GM04503 (cell line): ENCODE measurements at places on chromosomes 16 and 17.

DNA sequence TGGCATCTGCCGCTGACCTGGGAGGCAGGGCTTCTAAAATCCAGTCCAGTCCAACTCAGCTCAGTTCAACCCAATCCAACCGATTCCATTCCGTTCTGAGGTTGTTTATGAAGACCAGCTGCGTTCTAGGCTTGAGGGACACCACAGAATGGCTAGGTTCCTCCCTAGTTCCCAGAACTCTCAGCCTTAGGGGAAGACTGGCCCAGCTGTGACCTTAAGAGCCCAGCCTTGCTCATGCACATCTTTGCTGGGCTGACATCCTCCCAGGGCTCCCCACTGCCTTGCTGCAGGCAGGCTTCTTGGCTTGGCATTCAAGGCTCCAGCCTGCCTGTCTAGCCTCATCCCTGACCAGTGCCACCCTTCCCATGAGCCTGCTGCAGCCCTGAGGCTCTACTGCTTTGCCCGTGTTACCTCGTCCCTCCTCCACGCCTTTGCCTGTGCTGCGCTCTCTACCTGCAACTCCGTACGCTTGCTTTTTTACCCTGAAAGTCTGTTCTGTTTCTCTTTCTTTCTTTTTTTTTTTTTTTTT is 7.9 kb downstream of the SLC12A3 start:
- DNase-seq: no peak

DNA sequence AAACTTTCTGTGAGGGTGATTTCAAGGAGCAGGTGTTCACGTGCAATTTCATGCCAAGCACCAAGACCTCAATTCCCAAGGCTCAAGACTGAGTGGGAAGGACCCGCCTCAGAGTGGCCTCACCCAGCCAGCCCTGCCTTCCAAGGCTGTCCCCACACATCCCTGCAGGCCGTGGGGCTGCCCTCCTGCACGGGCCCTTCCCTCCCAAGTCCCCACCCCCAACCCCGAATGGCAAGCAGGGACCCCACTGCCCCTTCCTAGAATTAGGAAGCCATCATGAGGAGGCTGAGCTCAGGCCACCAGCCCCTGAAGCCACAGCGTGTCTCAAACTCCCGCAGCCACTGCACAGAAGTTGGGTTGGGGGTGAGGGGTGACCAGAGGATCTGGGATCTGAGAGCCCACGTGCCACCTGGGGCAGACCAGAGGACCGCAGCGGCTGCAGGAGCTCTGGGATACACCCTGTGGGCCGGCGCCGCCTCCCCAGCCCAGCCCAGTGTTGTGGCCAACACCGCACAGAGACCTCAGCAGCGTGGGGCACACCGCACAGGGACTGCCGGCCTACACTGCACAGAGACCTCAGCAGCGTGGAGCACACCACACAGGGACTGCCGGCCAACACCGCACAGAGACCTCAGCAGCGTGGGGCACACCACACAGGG is 20.7 kb downstream of the GNPTG start:
- no peak for DNase-seq

DNA sequence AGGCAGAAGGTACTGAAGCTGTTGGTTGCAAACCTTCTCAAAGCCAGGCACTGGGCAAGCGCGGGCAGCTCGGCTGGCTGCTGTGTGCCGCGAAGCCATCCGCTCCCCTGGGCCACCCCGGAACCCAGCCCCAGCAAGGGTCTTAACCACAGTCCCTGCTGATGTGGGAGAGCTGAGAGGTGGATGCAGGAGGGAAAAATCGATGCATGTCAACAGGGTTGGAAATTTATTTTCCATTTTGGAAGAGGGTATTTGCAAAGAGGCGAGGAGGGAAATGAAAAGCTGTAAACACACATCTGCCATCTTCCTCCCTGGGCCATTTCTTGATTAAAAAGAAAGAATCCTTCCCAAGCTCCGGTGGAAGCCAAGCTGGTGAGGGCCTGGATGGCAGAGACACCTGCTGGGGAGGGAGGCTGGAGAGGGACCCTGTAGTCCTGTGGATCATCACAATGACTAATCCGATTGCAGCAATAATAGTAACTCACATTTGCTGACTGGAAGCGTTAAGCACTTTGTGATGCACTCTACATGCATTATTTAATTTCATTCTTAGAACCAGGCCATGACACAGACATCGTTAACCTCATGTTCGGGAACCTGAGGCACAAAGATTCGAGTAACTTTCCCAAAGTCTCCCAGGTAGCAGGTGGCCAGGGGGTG is 13.9 kb upstream of the TBX2 start:
- no peak for DNase-seq

DNA sequence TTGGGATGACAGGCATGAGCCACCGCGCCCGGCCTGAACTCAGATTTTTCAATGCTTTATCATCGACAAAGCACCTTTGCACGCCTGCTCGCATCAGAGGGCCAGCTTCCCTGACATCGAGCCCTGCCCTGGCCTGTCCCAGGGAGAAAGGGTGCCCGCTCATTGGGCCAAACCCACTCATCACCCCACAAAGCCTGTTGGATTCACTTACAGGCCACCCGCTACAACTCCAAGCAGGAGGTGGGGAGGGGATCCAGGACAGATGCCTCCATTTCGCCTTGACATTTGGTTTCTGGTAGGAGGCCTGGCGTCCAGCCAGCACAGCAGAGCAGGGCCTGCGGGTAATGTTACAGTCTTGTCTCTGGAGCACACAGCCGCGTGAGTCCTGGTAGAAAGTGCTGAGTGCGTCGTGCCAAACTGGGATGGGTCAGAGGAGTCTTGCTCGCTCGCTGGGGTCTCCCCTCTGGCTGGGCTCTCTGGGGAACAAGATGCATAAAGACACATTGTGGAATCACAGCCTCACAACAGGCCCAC is 19.8 kb downstream of the SMTNL2 start:
- no peak for DNase-seq

DNA sequence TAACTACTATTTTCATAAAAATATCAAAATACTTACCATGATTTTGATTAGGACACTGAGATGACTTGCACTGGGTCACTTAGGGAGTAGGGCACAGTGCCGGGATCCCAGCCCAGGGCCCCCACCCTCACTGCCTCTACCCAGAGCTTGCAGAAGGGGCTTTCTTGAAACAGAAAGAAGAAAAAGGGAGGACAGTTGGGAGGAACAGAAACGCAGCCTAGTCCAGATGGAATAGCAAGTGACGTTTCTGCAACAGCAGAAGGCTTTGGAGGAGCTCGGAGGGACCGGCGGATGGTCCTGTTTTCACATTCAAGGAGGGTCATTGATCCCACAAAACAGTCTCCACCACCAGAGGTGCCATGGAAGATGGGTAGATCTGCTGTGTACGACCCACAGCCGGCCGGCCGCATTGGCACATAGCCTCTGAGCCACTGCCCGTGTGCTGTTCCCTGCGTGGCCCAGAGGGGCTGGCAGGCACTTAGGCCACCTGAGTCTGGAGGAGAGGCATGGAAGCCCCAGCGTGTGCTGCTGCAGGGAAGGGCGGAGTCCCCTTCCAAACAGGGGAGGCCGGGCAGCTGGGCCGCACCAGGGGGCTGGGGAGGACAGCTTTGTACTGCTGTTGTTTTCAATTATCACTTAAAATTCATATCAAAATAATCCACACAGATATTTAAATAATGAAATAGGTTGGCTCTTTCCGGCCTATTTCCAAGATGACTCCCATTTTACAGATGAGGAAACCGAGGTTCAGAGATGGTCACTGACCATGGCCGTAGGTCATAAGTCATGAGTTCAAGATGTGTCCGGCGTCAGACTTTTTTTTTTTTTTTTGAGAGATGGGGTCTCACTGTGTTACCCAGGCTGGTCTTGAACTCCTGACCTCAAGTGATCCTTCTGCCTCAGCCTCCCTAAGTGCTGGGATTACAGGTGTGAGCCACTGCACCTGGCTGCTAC is 22.9 kb upstream of the GSG1L start:
- no peak for DNase-seq
